ENCODE measurements at places on chromosomes 11 and 22. TPM values are rescaled to one million over a fixed set of nuclear protein-coding genes. Genes with fewer than 3 reads are reported as not detected.

The ELFN2 gene
- total RNA-seq: 0.30 TPM

The NCR3LG1 gene
- total RNA-seq: 0.29 TPM

The MYRF gene
- total RNA-seq: 6.4 TPM

The RHBDD3 gene
- 23.7 TPM for total RNA-seq

The OR52H1 gene
- total RNA-seq: 13.8 TPM

The ART1 gene
- not detected for total RNA-seq

The ANGPTL5 gene
- not detected for total RNA-seq

The SHANK2 gene
- total RNA-seq: 6.8 TPM

The CD6 gene
- 0.26 TPM for total RNA-seq

The JAML gene
- total RNA-seq: 8.7 TPM

The PGA3 gene
- 6.5 TPM for total RNA-seq

The MMP10 gene
- total RNA-seq: not detected

The ACRV1 gene
- not detected for total RNA-seq

The MTFP1 gene
- total RNA-seq: not detected

The GALNT18 gene
- 35.1 TPM for total RNA-seq

The WT1 gene
- 125 TPM for total RNA-seq

The ZP1 gene
- not detected for total RNA-seq

The SLCO2B1 gene
- 42.6 TPM for total RNA-seq

The BCO2 gene
- total RNA-seq: 4.6 TPM

The WNT11 gene
- 5.1 TPM for total RNA-seq

The HOATZ gene
- 2.7 TPM for total RNA-seq

The TBX10 gene
- total RNA-seq: not detected

The OR2D2 gene
- not detected for total RNA-seq

The ATL3 gene
- 49.4 TPM for total RNA-seq

The TMEM45B gene
- 0.18 TPM for total RNA-seq

The CRYBB2 gene
- total RNA-seq: not detected

The LRRC74B gene
- total RNA-seq: not detected

The OR2AT4 gene
- total RNA-seq: not detected

The TSSK2 gene
- total RNA-seq: 0.30 TPM

The AASDHPPT gene
- total RNA-seq: 25.9 TPM

The SLC5A12 gene
- total RNA-seq: not detected

The SSTR3 gene
- total RNA-seq: 5.8 TPM

The UBQLNL gene
- 6.8 TPM for total RNA-seq

The KCNK4 gene
- total RNA-seq: not detected

The NXPE4 gene
- total RNA-seq: 0.29 TPM

The NRIP3 gene
- total RNA-seq: 0.29 TPM

The HYOU1 gene
- 10.8 TPM for total RNA-seq

The MUC2 gene
- 0.26 TPM for total RNA-seq

The PLAAT3 gene
- total RNA-seq: 17.1 TPM

The GAL3ST1 gene
- not detected for total RNA-seq

The TCN2 gene
- 38.5 TPM for total RNA-seq

The OR4X2 gene
- total RNA-seq: not detected

The IFITM1 gene
- total RNA-seq: 13.4 TPM

The FRMD8 gene
- 15.9 TPM for total RNA-seq

The YPEL4 gene
- 7.6 TPM for total RNA-seq

The HEPN1 gene
- total RNA-seq: not detected

The ADORA2A gene
- 8.9 TPM for total RNA-seq

The DEFB108B gene
- not detected for total RNA-seq

The NTM gene
- 1.4 TPM for total RNA-seq

The OR52N2 gene
- total RNA-seq: not detected

The KLHL35 gene
- not detected for total RNA-seq

The GGTLC2 gene
- total RNA-seq: not detected
